ENCODE measurements at places on chromosomes 7 and 10. TPM values are rescaled to one million over a fixed set of nuclear protein-coding genes. Genes with fewer than 3 reads are reported as not detected.

The SSC4D gene
- total RNA-seq: not detected

The NANOS1 gene
- total RNA-seq: 6.8 TPM

The SAP25 gene
- total RNA-seq: 3.1 TPM

The ANKRD30A gene
- not detected for total RNA-seq

The HOXA13 gene
- 1.6 TPM for total RNA-seq

The FAM237B gene
- total RNA-seq: not detected

The CBLL1 gene
- total RNA-seq: 25.3 TPM

The ERVW-1 gene
- not detected for total RNA-seq

The GIMAP4 gene
- total RNA-seq: not detected

- H3K4me3 ChIP-seq: no peak overlapping the region
- peaks cover 9% of the 10 kb centered on the region for H3K4me1 ChIP-seq
- peaks cover 59% of the 10 kb centered on the region for H3K27me3 ChIP-seq
- H3K36me3 ChIP-seq: no peaks in the 10 kb centered on the region
Observed at GRCh38 chr10:71429929-71430328, 33.2 kb downstream of the CDH23 start.

- no peaks in the 10 kb centered on the region for H3K36me3 ChIP-seq
- H3K27ac ChIP-seq: no peak overlapping the region
- peaks cover 18% of the 10 kb centered on the region for H3K4me1 ChIP-seq
- no peak for DNase-seq
- no peak overlapping the region for H3K4me3 ChIP-seq
Observed at GRCh38 chr10:114561008-114561523, 97.0 kb downstream of the ABLIM1 start.

- no peaks in the 10 kb centered on the region for H3K4me1 ChIP-seq
- no peaks in the 10 kb centered on the region for H3K36me3 ChIP-seq
- H3K27ac ChIP-seq: no peak overlapping the region
- H3K27me3 ChIP-seq: peaks cover 45% of the 10 kb centered on the region
- DNase-seq: no peak
- H3K4me3 ChIP-seq: no peak overlapping the region
Observed at GRCh38 chr7:23893176-23893941, 183.3 kb downstream of the STK31 start.

DNA sequence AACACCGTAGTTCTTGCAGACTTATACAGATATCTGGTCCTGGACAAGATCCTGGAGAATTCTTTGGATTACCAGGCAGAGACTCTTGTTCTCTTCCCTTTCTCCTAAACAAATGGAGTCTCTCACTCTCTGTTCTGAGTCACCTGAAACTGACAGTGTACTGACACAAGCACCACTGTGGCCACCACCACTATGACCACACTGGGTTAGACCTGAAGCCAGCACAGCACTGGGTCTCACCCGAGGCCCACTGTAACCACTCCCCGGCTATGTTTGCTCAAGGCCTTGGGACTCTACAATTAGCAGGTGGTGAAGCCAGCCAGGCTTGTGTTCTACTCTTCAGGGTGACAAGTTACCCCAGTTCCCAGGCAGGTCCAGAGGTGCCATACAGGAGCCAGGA lies 22.8 kb downstream of the SLC39A12 start:
- H3K27me3 ChIP-seq: no peaks in the 10 kb centered on the region
- H3K27ac ChIP-seq: no peak overlapping the region
- no peaks in the 10 kb centered on the region for H3K4me1 ChIP-seq
- no peak for DNase-seq

DNA sequence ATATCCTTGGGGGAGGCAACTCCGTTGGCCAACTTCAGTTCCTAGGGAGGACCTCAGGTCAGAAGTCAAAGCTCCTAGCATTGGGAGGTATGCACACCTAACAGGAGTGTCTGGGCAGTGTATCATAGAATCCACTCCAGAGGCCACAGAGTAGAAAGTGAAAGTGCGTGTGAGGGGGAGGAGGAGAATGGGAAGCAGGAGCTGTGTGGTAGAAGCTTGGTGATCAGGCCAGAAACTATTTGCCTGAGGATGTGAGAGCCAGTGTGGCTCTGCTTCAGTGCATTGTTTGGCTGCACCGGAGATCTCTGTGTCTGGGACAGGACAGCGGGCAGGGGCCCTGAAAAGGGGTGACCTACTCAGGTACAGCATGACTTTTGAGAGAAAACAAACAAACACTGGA lies 557.4 kb upstream of the VSTM2A start:
- no peak for DNase-seq
- H3K4me3 ChIP-seq: no peak overlapping the region
- no peaks in the 10 kb centered on the region for H3K27me3 ChIP-seq

GRCh38 chr10:81875467-81876252 lies 666 bp downstream of the NRG3 start:
- H3K27ac ChIP-seq: peak overlapping the region; percentile 91
- DNase-seq: peak; percentile 33
- peaks cover 39% of the 10 kb centered on the region for H3K4me1 ChIP-seq
- peak overlapping the region; percentile 88 for H3K4me3 ChIP-seq
- no peaks in the 10 kb centered on the region for H3K27me3 ChIP-seq
- peaks cover 64% of the 10 kb centered on the region for H3K36me3 ChIP-seq

DNA sequence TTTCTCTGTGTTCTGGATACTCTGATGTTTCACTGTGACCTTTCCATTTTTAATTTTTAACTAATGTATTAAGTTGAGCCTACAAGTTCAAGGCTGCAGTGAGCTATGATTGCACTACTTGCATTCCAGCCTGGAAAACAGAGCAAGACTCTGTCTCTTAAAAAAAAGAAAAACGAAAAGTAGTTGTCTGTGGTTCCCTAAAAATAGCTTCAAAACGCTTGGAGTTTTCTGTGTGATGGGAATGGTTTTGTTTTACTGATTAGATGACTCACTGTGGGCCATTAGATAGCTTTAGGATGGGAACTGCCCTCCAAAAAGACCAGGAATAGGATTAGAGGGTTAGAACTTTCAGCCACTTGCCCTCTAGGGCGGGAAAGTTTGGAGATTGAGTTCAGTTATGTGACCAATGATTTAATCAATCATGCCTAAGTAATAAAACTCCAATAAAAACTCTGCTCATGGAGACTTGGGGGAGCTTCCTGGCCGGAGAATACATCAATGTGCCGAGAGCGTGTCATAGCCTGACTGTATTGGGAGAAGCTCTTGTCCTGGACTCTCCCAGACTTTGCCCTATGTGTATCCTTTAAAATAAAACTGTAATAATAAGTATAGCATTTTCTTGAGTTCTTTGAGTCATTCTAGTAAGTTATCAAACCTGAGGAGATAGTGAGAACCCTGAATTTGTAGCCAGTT lies 147.1 kb downstream of the LYZL1 start:
- H3K27me3 ChIP-seq: no peaks in the 10 kb centered on the region
- peaks cover 7% of the 10 kb centered on the region for H3K4me1 ChIP-seq
- no peaks in the 10 kb centered on the region for H3K36me3 ChIP-seq

GRCh38 chr7:139043823-139044812 lies 8.3 kb upstream of the ZC3HAV1L start:
- DNase-seq: peak; percentile 29
- H3K4me3 ChIP-seq: no peak overlapping the region
- no peaks in the 10 kb centered on the region for H3K27me3 ChIP-seq
- H3K36me3 ChIP-seq: peaks cover 25% of the 10 kb centered on the region
- no peak overlapping the region for H3K27ac ChIP-seq

GRCh38 chr7:118731854-118732253 lies 507.4 kb downstream of the ANKRD7 start:
- no peaks in the 10 kb centered on the region for H3K36me3 ChIP-seq
- H3K27me3 ChIP-seq: no peaks in the 10 kb centered on the region
- H3K4me1 ChIP-seq: no peaks in the 10 kb centered on the region
- DNase-seq: no peak

- H3K4me3 ChIP-seq: no peak overlapping the region
- no peaks in the 10 kb centered on the region for H3K36me3 ChIP-seq
- no peak for DNase-seq
- H3K4me1 ChIP-seq: no peaks in the 10 kb centered on the region
- H3K27ac ChIP-seq: no peak overlapping the region
- no peaks in the 10 kb centered on the region for H3K27me3 ChIP-seq
Observed at GRCh38 chr7:8205537-8205936, 56.4 kb downstream of the ICA1 start.

DNA sequence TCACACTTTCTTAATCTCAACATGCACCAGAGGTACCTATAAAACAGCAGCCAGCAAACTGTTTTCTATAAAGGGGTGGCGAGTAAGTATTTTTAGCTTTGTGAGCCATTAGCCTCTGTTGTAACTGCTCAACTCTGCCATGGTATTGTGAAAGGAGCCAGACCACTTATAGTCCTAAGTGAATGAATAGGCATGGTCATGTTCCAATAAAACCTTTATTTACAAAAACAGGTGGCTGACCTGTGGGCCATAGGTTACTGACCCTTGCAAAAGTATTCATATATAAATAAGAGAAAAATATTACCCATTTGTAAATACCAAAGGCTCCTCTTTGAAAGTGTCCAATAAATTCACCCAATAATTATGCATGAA lies 50.3 kb downstream of the ICA1 start:
- no peaks in the 10 kb centered on the region for H3K27me3 ChIP-seq
- no peaks in the 10 kb centered on the region for H3K4me1 ChIP-seq
- DNase-seq: no peak
- no peak overlapping the region for H3K4me3 ChIP-seq
- H3K36me3 ChIP-seq: peaks cover 1% of the 10 kb centered on the region
- no peak overlapping the region for H3K27ac ChIP-seq

GRCh38 chr7:128124786-128125185 lies 93.5 kb upstream of the LRRC4 start:
- no peaks in the 10 kb centered on the region for H3K36me3 ChIP-seq
- H3K4me1 ChIP-seq: no peaks in the 10 kb centered on the region
- H3K27me3 ChIP-seq: peaks cover 21% of the 10 kb centered on the region
- DNase-seq: no peak
- no peak overlapping the region for H3K4me3 ChIP-seq
- no peak overlapping the region for H3K27ac ChIP-seq

- no peak overlapping the region for H3K4me3 ChIP-seq
- no peaks in the 10 kb centered on the region for H3K36me3 ChIP-seq
- DNase-seq: no peak
- no peaks in the 10 kb centered on the region for H3K27me3 ChIP-seq
Observed at GRCh38 chr10:32605787-32606186, 159.8 kb downstream of the CCDC7 start.

DNA sequence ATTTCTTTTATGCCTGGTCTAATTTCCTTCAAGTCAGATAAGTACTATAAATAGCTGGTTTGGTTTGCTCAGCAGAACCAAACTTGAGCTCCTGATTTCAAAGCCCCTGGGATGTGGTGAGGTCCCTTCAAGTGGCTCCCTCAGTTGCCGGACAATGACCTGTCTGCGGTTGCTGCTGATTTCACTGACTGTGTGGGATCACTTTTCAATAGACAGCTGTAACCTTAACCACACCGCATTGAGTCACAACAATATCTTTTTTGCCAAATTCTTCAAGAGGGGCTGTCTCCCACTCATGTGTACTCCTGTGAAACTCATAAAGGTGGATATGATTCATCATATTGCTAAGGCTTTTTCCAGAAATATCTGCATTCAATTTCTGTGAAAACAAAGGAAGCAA lies 23.1 kb upstream of the ITGA8 start:
- H3K4me1 ChIP-seq: peaks cover 2% of the 10 kb centered on the region
- H3K36me3 ChIP-seq: no peaks in the 10 kb centered on the region
- no peaks in the 10 kb centered on the region for H3K27me3 ChIP-seq
- H3K4me3 ChIP-seq: no peak overlapping the region
- DNase-seq: no peak
- no peak overlapping the region for H3K27ac ChIP-seq

DNA sequence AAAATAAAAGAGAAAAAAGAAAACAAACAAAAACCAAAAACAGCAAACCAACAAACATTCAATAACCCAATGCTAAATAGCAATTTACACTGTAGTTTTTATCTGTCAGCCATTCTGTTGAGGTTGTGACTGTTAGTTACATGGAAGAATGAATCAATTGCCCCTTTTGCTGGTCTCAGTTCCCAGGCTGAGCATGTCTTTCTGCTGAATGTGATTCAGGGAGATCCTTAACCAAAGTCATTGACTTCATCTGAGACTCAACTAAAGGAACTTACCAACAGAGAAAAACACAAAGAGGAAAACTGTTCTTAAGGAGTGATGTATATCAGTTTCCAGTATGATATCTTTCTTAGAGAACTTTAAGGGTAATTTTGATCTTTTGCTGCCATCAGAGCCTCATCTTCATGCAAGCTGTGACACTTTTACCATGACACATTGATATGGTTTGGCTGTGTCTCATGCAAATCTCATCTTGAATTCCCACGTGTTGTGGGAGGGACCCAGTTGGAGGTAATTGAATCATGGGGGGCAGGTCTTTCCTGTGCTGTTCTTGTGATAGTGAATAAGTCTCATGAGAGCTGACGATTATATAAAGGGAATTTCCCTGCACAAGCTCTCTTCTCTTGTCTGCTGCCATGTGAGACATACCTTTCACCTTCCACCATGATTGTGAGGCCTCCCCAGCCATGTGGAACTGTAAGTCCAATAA lies 469.8 kb downstream of the KIF20B start:
- H3K27me3 ChIP-seq: peaks cover 27% of the 10 kb centered on the region
- H3K4me1 ChIP-seq: no peaks in the 10 kb centered on the region
- H3K27ac ChIP-seq: no peak overlapping the region
- no peaks in the 10 kb centered on the region for H3K36me3 ChIP-seq

DNA sequence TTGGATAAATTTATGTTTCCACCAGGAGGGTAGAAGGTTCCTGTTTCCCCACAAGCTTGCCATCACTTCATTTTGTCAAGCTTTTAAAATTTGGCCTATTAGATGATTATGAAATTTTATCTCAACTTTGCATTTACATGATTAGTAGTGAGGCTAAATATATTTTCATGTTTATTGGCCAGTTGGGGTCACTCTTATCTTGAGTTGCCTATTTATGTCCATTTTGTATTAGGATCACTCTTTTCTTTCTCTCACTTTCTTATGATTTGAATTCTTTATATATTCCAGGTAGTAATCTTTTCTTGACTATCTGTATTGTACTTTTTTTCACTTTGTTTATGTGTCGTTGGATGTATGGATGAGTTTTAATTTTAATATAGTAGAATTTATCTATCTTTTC lies 218.6 kb upstream of the SLC26A5 start:
- no peak for DNase-seq
- no peaks in the 10 kb centered on the region for H3K27me3 ChIP-seq
- H3K27ac ChIP-seq: no peak overlapping the region

DNA sequence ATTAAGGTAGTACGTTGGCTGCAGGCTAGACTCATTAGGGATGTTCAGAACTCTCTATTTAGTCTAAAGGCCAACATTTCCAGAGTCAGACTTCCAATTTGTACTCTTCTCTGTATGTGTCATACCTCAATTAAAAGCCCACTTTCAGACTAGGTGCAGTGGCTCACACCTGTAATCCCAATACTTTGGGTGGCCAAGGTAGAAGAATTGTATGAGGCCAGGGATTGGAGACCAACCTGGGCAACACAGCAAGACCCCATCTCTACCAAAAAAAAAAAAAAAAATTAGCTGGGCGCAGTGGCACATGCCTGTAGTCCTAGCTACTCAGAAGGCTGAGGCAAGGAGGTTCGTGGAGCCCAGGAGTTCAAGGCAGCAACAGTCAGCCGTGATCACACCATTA lies 190.7 kb upstream of the KAT6B start:
- H3K27ac ChIP-seq: no peak overlapping the region
- no peaks in the 10 kb centered on the region for H3K27me3 ChIP-seq
- no peak overlapping the region for H3K4me3 ChIP-seq
- H3K36me3 ChIP-seq: peaks cover 5% of the 10 kb centered on the region
- H3K4me1 ChIP-seq: no peaks in the 10 kb centered on the region
